Neuronal stem cell (in vitro differentiated cells): ENCODE measurements at places on chromosomes 1 and 21.

DNA sequence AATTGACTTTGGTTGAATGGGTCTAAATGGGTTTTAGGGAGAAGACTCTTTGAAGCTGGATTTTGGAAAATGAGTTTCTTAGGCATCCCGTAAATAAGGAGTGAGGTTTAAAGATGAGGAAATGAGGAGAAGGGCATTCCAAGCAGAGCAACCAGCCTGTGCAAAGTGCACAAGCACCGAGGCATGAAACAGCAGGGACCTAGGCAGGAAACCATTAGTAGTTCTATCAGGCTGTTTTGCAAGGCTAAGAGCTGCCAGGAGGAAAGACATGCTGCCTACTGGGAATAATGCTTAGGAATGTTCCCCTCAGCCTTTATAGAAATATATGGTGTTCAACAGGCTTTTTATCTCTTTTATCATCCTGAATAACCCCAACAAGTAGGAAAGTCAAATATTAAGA, 153.1 kb upstream of the FGGY start:
- no peak for DNase-seq
- H3K36me3 ChIP-seq: no peaks in the 10 kb centered on the region
- H3K27ac ChIP-seq: no peak overlapping the region
- H3K27me3 ChIP-seq: no peaks in the 10 kb centered on the region

DNA sequence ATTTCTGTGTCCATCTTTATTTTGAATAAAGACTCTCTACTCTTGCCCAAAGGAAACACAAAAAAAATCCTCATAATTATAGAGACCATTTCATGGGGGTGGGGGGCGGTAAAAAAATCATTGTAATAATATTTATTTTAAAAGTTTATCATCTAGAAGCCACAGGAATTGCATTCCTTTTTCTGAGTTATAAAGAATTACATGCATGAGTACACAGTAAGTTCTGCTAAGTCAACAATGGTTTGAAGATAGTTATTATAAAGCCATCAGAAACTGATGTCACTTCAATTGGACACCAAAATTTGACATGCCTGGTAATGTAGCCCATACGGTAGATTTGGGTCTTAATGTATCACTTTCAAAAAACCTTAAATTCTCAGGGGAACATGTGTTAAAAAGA, 478.1 kb upstream of the NR5A2 start:
- no peak for DNase-seq
- no peaks in the 10 kb centered on the region for H3K27me3 ChIP-seq
- H3K4me3 ChIP-seq: no peak overlapping the region
- H3K4me1 ChIP-seq: no peaks in the 10 kb centered on the region
- H3K27ac ChIP-seq: no peak overlapping the region

- no peaks in the 10 kb centered on the region for H3K36me3 ChIP-seq
- peak overlapping the region; percentile 3 for H3K27ac ChIP-seq
- H3K4me3 ChIP-seq: peak overlapping the region; percentile 66
- H3K4me1 ChIP-seq: peaks cover 3% of the 10 kb centered on the region
- H3K27me3 ChIP-seq: no peaks in the 10 kb centered on the region
These were observed 45.6 kb downstream of the AZIN2 start for GRCh38 chr1:33126411-33127000.

DNA sequence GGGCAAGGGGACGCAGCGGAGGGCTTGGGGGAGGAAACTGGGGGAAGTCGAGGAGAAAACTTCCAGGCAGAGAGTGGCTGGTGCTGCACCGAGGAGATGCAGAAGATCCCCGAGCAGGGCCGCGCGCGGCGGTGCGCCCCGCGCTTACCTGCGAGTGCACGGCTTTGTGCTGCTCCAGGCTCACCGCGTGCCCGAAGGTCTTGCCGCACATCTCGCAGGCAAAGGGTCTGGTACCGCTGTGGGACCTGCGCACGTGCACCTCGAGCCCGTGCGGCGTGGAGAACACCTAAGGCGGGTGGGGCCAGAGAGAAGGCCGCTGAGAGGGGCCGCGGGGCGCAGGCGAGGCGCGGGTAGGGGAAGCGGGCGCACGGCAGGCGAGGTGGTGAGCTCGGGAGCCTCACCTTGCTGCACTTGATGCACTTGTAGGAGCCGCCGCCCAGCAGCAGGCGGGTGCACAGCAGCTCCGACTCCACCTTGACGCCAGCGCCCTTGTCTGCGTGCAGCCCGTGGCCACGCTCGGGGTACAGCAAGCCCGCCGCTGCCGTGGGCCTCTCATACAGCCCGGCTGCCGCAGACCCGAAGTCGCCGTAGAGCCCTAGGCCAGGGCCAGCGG, 6.4 kb downstream of the GFI1 start:
- H3K4me3 ChIP-seq: no peak overlapping the region
- H3K27me3 ChIP-seq: peaks cover 78% of the 10 kb centered on the region
- H3K36me3 ChIP-seq: no peaks in the 10 kb centered on the region
- H3K27ac ChIP-seq: no peak overlapping the region
- H3K4me1 ChIP-seq: peaks cover 21% of the 10 kb centered on the region

DNA sequence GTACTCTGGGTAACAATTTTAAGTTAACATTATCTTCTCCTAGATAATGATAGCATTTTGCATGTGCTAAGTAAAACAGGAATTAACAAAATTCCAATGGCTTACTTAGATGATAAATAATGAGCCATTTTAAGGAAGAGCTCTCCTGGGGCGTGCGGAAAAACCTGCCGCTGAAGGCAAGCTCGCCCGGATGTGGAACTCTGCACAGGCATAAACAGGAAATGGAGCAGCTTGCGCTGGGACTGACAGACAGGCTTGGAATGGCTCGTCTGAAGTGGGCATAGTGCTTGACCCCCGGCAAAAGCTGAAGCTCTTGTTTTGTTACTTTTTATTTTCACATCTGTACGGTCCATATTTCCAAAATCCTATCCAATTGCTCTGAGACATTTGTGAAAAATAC, 169.2 kb downstream of the ZNF281 start:
- H3K36me3 ChIP-seq: no peaks in the 10 kb centered on the region
- DNase-seq: no peak
- H3K27ac ChIP-seq: no peak overlapping the region
- no peak overlapping the region for H3K4me3 ChIP-seq
- no peaks in the 10 kb centered on the region for H3K27me3 ChIP-seq

- no peak overlapping the region for H3K27ac ChIP-seq
- no peaks in the 10 kb centered on the region for H3K27me3 ChIP-seq
These were observed 2.9 kb downstream of the ARF1 start for GRCh38 chr1:228085287-228085951.

DNA sequence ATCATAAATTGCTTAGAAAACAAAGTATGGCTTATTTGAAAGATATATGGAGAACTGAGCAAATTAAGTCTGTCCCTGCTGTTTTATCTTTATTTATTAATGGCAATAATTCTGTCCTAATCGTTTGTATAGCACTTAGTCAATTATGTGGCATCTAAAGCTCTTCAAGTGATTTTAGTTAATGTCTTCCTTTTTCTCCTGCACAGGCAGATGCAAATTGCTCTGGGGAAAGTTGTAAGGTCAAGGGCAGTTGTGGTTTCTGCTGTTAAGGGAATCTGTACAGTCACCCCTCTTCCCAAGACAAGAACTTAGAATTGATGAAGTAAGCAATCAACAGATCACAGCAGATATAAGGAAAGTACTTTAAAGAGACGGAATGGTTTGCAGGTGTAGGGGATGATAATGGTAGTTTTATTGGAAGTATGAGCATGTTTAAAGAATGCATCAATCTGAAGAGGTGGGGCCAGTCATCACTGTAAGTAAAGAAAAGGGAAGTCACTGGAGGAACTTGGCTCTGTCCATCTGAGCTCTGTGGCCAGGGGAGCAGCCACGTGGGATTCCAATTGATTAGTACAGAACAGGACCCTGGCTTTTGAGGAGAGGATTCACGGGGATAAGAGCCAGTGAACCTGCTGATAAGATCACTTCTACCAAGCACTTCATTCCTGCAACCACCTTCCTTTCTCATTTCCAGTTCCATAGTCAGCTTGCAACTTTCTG, 116.0 kb upstream of the KCNJ6 start:
- H3K27ac ChIP-seq: no peak overlapping the region
- H3K4me3 ChIP-seq: no peak overlapping the region
- no peaks in the 10 kb centered on the region for H3K36me3 ChIP-seq
- no peaks in the 10 kb centered on the region for H3K27me3 ChIP-seq
- no peak for DNase-seq

GRCh38 chr1:30449428-30450147, 273.8 kb downstream of the MATN1 start:
- no peak overlapping the region for H3K4me3 ChIP-seq
- no peak for DNase-seq
- no peaks in the 10 kb centered on the region for H3K27me3 ChIP-seq
- no peaks in the 10 kb centered on the region for H3K4me1 ChIP-seq
- no peaks in the 10 kb centered on the region for H3K36me3 ChIP-seq
- H3K27ac ChIP-seq: no peak overlapping the region

- no peak overlapping the region for H3K4me3 ChIP-seq
- H3K27ac ChIP-seq: no peak overlapping the region
- no peak for DNase-seq
- no peaks in the 10 kb centered on the region for H3K27me3 ChIP-seq
These were observed 132.5 kb upstream of the LYPLAL1 start for GRCh38 chr1:219041141-219041540.

- no peaks in the 10 kb centered on the region for H3K27me3 ChIP-seq
- H3K36me3 ChIP-seq: peaks cover 14% of the 10 kb centered on the region
- peak overlapping the region; percentile 91 for H3K4me3 ChIP-seq
- DNase-seq: no peak
- H3K27ac ChIP-seq: no peak overlapping the region
These were observed 723 bp downstream of the CZIB start for GRCh38 chr1:53219711-53220110.

- DNase-seq: no peak
- no peak overlapping the region for H3K4me3 ChIP-seq
- peaks cover 8% of the 10 kb centered on the region for H3K4me1 ChIP-seq
- no peaks in the 10 kb centered on the region for H3K27me3 ChIP-seq
These were observed 1.0 kb downstream of the SH3BP5L start for GRCh38 chr1:248824701-248825100.

GRCh38 chr21:43658088-43658741, 1.1 kb downstream of the HSF2BP start:
- H3K27me3 ChIP-seq: peaks cover 3% of the 10 kb centered on the region
- H3K4me1 ChIP-seq: peaks cover 9% of the 10 kb centered on the region
- no peak overlapping the region for H3K4me3 ChIP-seq
- peaks cover 22% of the 10 kb centered on the region for H3K36me3 ChIP-seq
- no peak for DNase-seq

DNA sequence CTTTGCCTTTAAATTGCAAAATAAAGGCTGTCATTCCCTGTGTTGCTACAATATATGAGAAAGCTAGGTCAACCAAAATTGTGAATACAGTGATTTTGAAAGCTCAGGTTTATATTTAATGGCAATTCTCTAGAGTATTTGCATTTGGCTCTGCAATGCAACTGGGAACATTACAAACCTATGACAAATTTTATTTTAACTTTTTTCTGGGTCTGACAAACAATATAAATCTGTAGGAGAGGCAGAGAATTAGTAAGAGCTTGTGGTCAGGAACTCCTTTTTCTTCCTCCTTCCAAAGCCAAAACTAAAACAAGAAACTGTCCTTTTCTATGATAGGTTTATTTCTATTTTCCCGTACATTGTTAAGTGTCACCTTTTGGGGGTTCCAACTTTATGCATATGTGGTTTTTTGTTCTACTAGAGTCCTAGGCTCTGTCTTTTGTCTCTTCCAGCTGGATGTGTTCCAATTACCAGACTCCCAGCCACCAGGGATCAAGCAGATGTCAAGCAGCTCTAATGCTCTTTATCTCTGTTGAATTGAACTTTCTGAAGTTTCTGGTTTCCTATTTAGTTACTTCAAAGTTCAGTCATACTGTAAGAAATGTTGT, 106.9 kb downstream of the ASH1L start:
- no peak overlapping the region for H3K27ac ChIP-seq
- H3K4me1 ChIP-seq: peaks cover 5% of the 10 kb centered on the region
- H3K36me3 ChIP-seq: no peaks in the 10 kb centered on the region
- no peak overlapping the region for H3K4me3 ChIP-seq
- peak; percentile 9 for DNase-seq
- no peaks in the 10 kb centered on the region for H3K27me3 ChIP-seq

GRCh38 chr1:34013958-34014737, 150.3 kb downstream of the HMGB4 start:
- no peaks in the 10 kb centered on the region for H3K4me1 ChIP-seq
- no peaks in the 10 kb centered on the region for H3K27me3 ChIP-seq
- DNase-seq: peak; percentile 33
- H3K27ac ChIP-seq: no peak overlapping the region
- H3K4me3 ChIP-seq: no peak overlapping the region
- no peaks in the 10 kb centered on the region for H3K36me3 ChIP-seq
